ENCODE measurements at places on chromosomes 4 and X.

DNA sequence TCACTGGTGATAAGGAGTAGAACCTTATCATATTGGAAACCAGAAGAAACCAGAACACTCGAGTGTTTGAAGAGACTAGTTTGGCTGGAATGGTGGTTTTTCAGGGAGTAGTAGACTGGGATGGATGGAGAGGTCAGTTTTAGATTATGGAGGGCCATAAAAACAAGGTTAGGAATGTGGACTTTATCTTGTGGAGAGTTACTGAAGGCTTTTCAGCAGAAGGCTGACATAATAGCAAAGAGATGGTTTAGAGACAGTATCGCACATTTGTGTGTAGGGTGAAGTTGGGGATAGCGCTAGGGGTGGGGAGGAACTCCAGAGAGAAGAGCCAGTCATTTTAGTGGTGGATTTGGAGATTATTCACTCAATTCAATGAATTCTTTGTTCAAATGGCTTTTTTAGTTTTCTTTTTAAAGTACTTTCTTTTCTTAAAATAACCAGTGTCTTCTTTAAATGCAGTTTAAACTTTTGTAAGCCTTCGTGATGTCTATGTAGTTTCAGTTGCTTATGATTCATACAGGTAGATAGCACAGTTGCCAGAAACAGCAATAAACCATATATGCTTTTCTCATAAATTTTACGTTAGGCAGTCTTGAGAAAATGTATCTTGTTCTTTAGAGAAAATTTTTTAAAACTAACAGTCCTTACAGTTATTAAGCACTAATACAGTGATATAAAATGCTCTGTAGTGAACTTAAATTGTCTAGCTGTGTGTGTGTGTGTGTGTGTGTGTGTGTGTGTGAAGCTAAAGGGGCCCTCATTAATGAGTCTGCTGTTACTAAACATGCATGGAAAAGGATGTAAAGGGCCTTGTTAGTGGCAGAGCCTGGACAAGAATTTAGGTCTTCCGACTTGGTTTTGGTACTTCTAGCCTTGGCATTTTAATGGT lies 3.8 kb downstream of the ARHGAP10 start:
- no peak for DNase-seq

DNA sequence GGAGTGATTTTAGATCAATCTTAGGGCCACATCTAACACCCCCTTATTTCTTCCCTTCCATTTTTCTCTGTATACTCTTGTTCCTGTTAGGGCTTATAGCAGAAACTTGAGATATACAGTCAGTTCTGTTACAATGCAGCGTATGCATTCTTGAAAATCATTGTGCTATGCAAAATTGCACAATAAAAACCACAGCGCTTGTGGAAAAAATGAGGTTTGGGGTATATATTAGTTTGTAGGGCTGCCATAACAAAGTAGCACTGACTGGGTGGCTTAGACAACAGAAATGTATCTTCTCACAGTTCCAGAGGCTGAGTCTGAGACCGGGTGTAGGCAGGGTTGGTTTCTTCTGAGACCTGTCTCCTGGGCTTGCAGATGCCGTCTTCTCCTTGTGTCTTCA lies 59.0 kb downstream of the WWC2 start:
- DNase-seq: no peak

DNA sequence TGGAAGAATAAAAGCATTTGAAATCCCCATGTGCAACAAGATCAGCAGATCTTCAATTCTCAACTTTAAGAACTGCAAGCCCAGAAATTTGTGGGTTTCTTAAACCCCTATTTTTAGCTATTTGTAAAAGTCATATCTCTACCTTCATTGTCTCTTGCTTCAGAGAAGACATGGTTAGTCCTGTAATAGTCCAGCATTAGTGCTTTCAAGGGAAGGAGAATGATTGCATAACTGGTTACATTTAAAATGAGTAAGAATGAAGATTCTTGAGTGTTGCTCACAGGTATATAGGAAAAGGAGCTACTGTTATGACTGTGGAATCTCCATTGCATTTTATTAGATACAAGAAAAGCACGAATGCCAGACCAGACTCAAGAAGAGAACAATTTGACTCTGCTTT lies 84.0 kb downstream of the CCSER1 start:
- DNase-seq: no peak

DNA sequence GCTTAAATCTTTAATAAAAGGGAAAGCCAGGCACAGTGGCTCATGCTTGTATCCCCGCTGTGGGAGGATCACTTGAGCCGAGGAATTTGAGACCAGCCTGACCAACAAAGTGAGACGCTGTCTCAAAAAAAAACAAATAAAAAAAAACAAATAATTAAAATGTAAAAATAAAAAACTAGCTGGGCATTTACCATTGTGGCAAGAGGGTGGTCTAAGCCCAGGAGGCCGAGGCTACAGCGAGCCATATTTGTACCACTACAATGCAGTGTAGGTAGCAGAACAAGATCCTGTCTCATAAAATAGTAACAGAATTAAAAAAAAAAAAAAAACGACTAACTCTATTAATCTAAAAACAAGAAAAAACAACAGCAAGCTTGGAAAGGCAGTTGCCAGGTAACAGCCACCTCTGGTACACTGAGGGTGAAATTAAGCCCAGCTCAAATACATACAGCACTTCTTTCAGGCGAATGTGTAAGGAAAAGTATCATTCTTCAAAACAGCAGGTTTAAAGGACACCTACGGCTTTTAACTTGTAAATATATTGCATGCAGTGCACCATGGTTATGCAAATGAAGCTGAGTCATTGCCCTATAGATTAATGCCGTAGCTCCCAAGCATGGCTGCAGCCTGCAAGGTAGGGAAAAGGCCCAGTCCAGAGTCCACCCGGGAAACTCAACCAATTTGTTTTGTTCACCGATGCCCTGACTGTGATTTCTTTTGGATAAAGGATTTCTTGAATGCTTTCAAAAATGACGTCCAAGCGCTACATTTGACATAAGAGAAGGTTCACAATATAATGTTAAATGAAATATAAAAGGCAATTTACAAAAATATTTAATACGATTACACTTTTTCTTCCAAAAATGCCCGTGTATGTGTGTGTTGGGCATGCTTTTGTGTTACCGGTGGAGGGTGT lies 14.5 kb upstream of the TXLNG start:
- DNase-seq: no peak

DNA sequence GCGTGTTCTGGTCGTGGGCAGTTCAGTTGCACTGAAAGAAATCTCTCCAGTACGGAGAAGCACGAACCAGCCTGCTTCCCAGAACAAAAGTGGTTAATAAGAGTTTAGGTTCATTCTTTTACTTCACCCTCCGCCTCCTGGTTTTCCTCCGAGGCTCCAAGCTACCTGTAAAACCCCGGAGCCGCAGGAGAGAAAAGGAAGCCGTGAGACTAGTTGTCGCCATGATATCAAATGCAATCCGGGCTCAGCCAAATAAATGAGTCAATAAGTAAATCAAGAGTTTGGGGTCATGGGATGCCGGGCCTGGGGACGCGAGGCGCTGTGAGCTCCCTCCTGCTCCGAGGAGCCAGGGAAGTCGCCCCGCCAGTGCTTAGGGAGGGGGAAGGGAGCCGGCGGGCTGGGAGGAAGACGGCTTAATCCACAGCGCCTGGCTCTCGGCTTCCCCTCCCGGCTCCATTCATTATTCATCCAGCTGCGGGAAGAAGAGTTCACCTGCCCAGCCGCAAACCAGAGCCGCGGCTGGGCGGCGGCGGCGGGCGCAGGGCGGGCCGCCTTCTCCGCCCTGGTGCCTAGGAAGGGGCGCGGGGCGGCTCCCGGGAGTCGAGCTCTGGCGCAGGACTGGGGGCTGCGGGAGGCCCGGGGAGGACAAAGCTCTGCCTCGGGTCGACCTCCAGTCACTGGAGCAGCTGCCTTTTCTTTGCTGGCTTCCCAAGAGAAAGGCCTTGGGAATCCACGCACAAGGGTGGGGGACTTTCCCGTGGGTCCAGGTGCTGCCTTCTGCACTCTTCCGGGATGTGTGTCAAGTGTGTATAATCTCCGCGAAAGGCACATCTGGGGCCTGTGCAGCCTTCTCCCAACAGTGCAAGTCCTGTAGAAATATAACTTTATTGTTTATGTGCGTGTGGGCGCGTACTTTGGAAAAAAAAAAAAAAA lies 1.7 kb downstream of the FRAS1 start:
- no peak for DNase-seq

- DNase-seq: no peak
These were observed 40.2 kb downstream of the CRMP1 start for GRCh38 chr4:5852523-5853202.

DNA sequence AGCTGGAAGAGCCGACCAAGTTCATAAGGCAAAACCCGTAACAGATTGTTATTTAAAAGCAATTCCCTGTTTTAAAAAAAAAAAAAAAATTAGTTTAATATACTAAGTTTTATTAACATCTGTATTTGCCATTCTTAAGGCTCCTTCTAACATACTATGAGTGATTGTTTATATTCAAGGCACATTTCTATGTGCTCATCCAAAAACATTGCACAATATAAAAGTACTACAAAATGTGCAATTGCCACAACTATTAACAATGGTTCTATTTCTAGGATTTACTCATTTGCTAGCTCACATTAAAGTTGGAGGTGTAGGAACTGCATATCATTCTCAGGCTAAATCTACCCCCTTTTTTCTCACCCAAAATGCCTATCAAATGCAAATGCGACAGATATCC lies 46.1 kb downstream of the CNOT6L start:
- DNase-seq: no peak

DNA sequence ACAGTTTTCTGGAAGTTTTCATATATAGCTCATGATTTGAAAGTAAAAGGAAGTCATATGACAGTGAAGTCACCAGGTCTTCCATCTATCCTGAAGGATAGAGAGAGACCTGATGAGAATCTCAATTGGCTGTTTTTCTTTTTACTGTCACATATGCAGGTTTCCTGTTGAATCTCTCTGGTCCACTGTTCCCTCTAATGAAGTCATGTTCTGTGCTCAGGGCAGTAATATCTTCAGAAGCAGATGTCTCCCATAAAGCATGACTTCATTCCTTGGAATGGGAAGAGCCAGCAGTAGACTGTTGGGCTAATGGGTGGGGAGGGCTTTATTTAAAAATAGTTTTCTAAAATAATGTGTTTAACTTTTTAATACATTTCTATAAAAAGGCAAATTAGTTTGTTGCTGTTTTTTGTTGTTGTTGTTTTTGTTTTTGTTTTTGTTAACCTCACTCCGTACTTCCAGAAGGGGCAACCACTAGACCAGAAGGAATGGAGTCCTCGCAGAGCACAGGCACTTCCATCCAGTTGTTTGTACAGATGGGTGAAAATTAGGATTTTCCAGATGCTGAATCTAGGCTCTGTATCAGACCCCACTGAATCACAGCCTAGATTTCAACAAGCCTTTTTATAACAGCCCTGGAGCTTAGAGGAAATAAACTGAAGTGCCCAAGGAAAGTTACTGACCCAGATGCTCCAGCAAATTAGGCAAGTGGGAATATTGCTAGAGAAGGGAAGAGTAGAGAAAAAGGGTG lies 54.2 kb downstream of the AWAT2 start:
- DNase-seq: no peak

GRCh38 chr4:184825141-184825895 lies 450 bp downstream of the ACSL1 start:
- peak; percentile 13 for DNase-seq

GRCh38 chr4:114783215-114783595 lies 184.6 kb downstream of the UGT8 start:
- no peak for DNase-seq

DNA sequence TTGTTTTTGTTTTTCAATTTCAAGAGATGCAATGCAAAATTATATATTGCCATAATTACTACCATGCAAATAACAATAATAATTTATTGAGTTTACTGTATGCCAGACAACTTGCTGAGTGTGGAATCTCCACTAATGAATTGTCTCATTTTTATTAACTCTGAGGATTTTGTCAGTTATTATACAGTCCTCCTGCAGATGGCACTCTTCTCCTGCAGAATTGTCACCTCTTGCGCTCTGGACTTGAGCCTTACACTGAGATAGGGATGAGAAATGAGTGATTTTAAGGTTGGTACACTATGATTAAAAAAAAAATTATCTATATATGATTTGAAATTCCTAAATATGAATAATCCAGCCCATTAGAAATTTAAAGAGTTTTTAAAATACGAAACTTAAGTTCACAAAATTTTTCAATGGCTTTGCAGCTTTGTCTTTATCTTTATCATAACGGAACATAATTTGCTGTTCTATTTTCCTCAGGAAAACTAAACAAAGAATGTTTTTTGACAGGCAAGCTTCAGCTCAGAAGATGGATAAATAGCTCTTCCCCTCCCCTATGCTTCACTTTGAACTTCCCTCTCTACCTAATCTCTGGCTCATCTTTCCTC lies 12.7 kb upstream of the PAQR3 start:
- DNase-seq: no peak

DNA sequence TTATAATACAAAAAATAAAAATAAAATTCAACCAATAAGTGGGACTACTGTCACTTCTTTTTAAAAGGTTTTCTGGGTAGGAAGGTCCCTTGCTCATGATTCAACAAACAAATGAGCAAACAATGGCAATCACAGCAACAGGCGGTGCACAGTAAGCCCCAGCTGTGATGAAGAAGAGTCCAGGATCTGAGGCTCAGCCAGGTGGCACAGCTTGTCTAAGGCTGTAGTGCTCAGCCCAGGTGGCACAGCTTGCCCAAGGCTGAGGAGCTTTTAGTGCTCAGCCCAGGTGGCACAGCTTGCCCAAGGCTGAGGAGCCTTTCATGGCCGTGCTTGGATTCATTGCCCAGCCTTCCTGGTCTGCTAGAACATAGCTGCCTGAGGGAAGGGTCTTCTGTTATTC lies 75.0 kb downstream of the ZFYVE28 start:
- no peak for DNase-seq

DNA sequence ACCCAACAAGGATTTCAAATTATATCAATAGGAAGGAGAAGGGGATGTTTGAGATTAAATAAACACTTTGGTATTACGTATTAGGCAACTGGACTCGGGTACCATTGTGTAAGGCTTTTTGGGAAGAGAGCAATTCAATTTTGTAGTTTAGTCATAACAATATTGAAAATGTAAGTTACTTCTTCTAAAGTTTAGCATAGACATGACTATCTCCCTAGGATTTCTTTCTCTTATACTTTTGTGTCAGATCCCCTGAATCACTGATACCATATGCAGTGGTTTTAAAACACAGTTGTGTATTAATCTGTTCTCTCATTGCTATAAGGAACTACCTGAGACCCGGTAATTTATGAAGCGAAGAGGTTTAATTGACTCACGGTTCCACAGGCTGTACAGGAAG lies 123.8 kb upstream of the FAM9C start:
- DNase-seq: no peak

- DNase-seq: no peak
These were observed 838 bp upstream of the ABCG2 start for GRCh38 chr4:88159229-88159725.

DNA sequence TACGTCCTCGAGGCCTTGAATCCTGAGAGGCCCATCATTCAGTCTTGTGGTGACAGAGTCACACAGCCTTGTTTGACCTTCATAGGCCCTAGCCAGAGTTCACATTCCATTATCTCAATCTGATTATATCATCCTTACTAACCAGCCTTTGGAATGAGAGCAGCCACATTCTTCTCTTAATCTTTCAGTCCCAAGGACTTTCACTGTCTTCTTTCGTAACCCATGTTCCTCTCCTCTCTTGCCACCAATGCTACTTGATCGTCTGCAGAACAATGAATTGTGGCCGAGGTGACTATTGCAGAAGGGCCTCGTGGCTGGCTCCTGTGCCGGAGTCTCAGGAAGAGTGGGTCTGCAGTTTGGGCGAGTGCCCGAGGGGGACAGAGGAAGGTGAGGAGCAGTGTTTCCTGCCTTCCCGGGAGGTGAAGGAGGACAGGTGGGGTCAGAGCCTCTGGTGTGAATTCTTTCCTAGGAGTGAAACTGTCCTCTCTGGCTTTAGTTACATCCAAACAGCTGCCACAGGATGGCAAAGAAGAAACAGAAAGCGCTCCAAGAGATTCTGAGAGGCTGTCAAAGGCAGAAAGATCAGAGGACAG lies 94.6 kb downstream of the LIMCH1 start:
- no peak for DNase-seq

All from stimulated activated CD4-positive, alpha-beta T cell treated with anti-CD3 and anti-CD28 coated beads, TNF-alpha, amount 100 ng/mL, for 48 hours (primary cell).